ENCODE measurements at places on chromosomes 13 and 19.

DNA sequence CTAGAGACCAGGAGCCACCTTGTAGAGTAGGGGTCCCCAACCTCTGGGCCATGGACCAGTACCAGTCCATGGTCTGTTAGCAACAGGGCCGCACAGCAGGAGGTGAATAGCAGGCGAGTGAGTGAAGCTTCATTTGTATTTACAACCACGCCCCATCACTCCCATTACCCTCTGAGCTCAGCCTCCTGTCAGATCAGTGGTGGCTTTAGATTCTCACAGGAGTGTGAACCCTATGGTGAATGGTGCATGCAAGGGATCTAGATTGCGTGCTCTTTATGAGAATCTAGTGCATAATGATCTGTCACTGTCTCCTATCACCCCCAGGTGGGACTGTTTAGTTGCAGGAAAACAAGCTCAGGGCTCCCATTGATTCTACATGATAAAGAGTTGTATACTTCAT, 303.6 kb downstream of the KCNRG start:
- DNase-seq: no peak

GRCh38 chr13:32408296-32409000, 19.5 kb downstream of the N4BP2L1 start:
- DNase-seq: no peak

DNA sequence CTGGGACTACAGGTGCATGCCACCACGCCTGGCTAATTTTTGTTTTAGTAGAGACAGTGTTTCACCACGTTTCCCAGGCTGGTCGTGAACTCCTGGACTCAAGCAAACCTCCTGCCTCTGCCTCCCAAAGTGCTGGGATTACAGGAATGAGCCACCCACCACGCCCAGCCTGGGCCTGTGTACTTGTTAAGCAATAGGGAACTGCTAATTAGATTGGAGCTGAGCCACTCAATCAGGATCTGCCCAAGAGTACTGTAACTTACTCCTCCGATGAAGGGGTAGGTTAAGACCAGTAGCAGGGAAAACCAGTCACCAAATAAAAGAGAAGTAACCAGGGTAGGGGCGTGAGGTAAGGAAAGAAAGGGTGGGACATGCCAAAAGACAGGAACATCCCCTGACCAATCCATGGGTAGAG, 2.3 kb downstream of the DDX39A start:
- DNase-seq: no peak

DNA sequence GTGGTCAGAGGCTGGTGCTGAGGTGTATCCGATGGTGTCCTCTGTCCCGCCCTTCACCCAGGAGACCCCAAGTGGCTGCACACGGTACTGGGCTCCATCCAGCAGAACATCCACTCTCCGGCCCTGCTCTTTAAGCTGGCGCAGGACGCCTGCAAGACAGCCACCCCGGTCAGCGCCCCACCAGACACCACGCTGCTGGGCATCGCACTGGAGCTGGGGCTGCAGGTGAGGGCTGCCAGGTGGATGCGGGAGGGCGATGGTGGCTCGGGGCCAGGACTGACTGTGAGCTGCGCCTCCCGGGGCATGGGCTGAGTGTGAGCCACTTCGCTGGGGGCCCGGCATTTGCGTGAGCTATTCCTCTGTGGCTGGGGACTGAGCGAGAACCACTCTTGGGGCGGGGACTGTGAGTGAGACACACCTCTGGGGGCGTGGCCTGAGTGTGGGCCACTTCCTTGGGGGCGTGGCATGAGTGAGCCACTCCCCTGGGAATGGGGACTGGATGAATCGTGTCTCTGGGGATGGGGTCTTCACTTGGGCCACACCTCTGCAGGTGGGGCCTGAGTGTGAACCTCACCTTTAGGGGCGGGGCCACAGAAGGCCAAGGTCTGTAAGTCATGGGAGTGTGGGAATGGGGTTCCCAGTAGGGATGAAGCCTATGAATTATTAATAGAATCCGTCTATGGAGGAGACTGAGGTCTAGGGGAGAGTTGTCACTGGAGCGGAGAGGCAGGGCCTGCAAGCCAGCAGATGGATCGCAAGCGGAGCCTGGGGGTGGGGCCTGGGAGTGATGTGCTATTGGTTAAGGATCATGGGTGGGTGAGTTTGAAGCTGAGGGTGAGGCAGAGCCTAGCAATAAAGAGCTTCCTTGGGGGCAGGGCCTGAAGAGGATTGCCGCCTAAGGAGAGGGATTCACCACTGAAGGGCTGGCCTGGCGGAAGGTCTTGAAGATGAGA, 30.5 kb downstream of the ZSWIM4 start:
- DNase-seq: no peak

- DNase-seq: no peak
Measured at GRCh38 chr13:91470084-91470621, 71.7 kb downstream of the GPC5 start.

- DNase-seq: no peak
Measured at GRCh38 chr13:25753976-25754375, 297.8 kb downstream of the SHISA2 start.

- no peak for DNase-seq
Measured at GRCh38 chr19:50633973-50634372, 5.7 kb downstream of the SYT3 start.

- DNase-seq: no peak
Measured at GRCh38 chr13:24066405-24067295, 93.9 kb upstream of the SPATA13 start.

GRCh38 chr19:28943651-28944050, 269.3 kb downstream of the UQCRFS1 start:
- no peak for DNase-seq

DNA sequence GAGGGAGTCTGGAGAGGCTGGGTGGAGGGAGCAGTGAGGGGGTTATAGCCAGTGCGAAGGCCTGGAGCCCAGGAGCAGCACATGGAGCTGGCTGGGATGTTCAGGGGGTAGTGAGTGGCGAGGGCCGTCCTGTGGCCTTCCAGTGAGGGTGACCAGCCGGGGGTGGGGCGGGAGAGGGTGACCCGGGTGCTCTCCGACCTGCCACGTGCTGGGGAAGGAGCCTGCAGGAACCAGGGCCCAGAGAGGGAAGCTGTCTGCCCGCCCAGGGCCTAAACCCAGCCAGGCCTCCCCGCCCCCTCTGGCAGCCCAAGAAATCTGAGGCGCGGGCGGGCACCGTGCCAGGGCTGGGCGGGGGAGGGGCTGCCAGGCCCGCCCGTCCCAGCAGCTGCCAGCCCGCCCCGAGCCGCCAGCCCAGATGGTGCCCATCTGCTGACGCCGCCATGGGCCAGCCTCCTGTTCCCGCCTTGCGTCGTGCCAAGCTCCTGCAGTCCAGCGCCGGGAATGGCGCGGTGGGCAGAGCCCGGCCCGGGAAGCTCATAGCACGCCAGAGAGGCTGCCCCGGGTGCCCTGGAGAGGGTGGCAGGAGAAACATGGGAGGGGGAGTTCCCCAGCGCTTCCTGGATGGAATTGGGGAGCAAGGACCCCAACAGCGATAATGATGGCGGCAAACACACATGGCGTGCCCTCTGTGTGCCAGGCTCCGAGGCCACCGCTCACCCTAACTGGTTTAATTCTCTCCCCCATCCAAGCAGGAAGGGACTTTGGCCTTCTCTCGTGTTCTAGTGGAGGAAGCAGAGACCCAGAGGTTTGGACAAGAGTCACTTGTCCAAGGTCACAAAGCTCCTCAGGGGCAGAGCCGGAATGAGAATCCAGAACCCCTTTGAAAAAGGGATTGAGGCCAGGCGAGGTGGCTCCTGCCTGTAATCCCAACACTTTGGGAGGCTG, 21.5 kb downstream of the NFIC start:
- DNase-seq: no peak

- DNase-seq: no peak
Measured at GRCh38 chr19:1240925-1241324, 626 bp upstream of the ATP5F1D start.

DNA sequence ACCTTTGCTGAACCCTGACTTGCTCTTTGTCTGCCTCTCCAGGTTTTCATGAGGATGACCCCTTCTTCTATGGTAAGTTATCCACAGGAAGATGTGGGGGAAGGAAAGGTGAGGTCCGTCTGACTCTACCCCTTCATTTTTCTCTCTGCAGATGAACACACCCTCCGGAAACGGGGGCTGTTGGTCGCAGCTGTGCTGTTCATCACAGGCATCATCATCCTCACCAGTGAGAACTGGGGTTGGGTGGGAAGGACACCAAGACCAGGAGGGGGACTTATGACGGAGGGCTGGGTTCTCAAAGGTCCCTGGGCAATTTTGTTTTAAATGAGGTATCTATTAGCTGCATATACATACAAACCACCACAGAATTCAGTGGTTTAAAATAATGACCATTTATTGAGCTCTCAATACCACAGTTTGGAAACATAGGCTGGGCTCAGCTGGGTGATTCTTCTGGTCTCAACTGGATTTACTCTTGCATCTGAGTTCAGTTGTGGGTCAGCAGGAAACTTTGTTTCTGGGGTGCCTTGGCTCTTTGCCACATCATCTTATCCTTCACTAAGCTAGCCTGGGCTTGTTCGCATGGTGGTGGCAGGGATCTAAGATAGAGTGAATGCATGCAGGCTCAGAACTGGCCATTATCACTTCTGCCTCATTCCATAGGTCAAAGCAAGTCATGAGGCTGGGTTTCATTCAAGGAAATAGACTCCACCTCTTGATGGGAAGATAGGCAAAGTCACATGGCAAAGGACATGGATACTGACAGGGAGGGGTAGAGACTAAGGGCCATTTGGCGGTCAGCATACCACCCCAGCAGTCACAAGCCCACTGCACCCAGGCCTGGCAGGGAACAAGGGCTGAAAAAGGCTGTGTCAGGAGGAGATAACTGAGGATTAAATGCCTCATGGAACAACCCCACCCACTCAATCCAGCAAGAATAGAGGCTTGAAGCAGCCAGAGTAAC, 11.8 kb downstream of the FXYD5 start:
- no peak for DNase-seq

- DNase-seq: no peak
Measured at GRCh38 chr13:61128850-61129645, 286.6 kb downstream of the PCDH20 start.

Data from activated CD8-positive, alpha-beta memory T cell treated with anti-CD3 and anti-CD28 coated beads for 4 hours (primary cell).